A549 treated with CORT108297 at 1 μM for 4 hours (cell line): ENCODE measurements at places on chromosomes 6 and 20. TPM values are rescaled to one million over a fixed set of nuclear protein-coding genes. Genes with fewer than 3 reads are reported as not detected.

The PLG gene
- not detected in 5 replicates for total RNA-seq

The SSTR4 gene
- total RNA-seq, result 0.06 to 0.15 TPM (median 0.09 TPM) in 4 of 5 replicates, not detected in the other

The TCF15 gene
- not detected in 5 replicates for total RNA-seq

The OXT gene
- not detected in 5 replicates for total RNA-seq

The MEP1A gene
- total RNA-seq, result not detected in 5 replicates

The BTNL2 gene
- total RNA-seq, result not detected in 5 replicates

The SLC52A3 gene
- total RNA-seq, result 0.36 to 0.72 TPM (median 0.58 TPM) in 5 replicates

The MCHR2 gene
- not detected in 5 replicates for total RNA-seq

The APOBEC2 gene
- total RNA-seq, result not detected in 5 replicates

The SLC17A1 gene
- 0.10 TPM in 1 of 5 replicates, not detected in the others for total RNA-seq

The TBX18 gene
- total RNA-seq, result 16.3 to 23.7 TPM (median 20.5 TPM) in 5 replicates

The PFDN6 gene
- 98.0 to 128 TPM (median 112 TPM) in 5 replicates for total RNA-seq

The RUNX2 gene
- 1.2 to 1.3 TPM (median 1.3 TPM) in 5 replicates for total RNA-seq

The RARS2 gene
- 17.9 to 22.6 TPM (median 20.4 TPM) in 5 replicates for total RNA-seq

The MYT1 gene
- 0.03 to 0.30 TPM (median 0.10 TPM) in 5 replicates for total RNA-seq

The ADGB gene
- total RNA-seq, result not detected in 5 replicates

The ECHDC1 gene
- total RNA-seq, result 36.2 to 68.5 TPM (median 36.6 TPM) in 5 replicates

The ZSCAN23 gene
- not detected in 5 replicates for total RNA-seq

The RGS17 gene
- 6.1 to 7.2 TPM (median 7.1 TPM) in 5 replicates for total RNA-seq

The POM121L2 gene
- total RNA-seq, result 0.02 to 0.04 TPM in 2 of 5 replicates, not detected in the others

The FGD2 gene
- total RNA-seq, result not detected in 5 replicates

The NMBR gene
- not detected in 5 replicates for total RNA-seq

The FBXO30 gene
- total RNA-seq, result 5.1 to 6.4 TPM (median 6.0 TPM) in 5 replicates

The REV3L gene
- total RNA-seq, result 5.0 to 8.0 TPM (median 5.6 TPM) in 5 replicates

The RBPJL gene
- not detected in 5 replicates for total RNA-seq

The BPI gene
- total RNA-seq, result not detected in 5 replicates

The C20orf144 gene
- total RNA-seq, result 0.08 to 0.13 TPM (median 0.10 TPM) in 4 of 5 replicates, not detected in the other

The FAM209B gene
- 0.14 to 0.60 TPM (median 0.54 TPM) in 5 replicates for total RNA-seq

The TRIM40 gene
- not detected in 5 replicates for total RNA-seq

The LIN28B gene
- total RNA-seq, result 1.2 to 1.5 TPM (median 1.5 TPM) in 5 replicates

The OR2H1 gene
- total RNA-seq, result not detected in 5 replicates

The VSX1 gene
- total RNA-seq, result 1.0 to 1.2 TPM (median 1.1 TPM) in 5 replicates

The TRAPPC3L gene
- not detected in 5 replicates for total RNA-seq

The PNLDC1 gene
- 0.06 to 0.13 TPM (median 0.07 TPM) in 5 replicates for total RNA-seq

The WFDC2 gene
- total RNA-seq, result 0.20 to 0.23 TPM in 2 of 5 replicates, not detected in the others

The PLCB1 gene
- total RNA-seq, result 0.23 to 0.85 TPM (median 0.70 TPM) in 5 replicates
